ENCODE measurements at places on chromosomes 6 and 20.

DNA sequence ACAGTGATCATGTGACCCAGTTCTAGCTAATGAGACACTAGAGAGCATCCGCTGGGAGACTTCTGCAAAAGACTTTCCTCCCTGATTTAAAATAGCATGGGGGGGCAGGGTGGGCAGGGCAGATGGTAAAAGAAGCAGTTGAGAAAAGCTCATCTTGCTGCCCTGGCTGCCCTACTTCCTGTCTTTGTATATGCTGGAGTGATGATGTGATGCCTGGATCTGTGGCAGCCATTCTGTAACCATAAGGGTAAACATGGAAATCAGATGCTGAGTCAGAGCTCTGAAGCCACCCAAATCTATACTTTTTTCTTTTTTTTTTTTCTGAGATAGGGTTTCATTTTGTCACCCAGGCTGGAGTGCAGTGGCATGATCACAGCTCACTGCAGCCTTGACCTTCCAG is 25.4 kb downstream of the ZFP64 start:
- no peak for DNase-seq

DNA sequence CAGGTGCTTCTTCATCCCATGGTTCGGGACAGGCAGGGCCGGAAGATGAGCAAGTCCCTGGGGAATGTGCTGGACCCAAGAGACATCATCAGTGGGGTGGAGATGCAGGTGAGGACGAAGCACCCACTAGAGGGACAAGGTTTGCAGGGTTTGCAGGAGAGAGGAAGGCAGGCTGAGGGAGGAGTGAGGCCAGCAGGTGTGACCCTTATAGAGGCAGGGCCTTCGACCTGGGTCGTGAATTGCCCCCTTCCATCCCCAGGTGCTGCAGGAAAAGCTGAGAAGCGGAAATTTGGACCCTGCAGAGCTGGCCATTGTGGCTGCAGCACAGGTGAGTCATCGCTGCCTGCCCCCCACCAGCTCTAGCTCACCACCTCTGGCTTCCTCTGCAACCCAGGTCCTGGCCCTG is 8.4 kb downstream of the VARS2 start:
- no peak for DNase-seq

- no peak for DNase-seq
These were observed 17.8 kb downstream of the TMEM30A start for GRCh38 chr6:75266716-75267291.

- DNase-seq = no peak
These were observed 565.7 kb upstream of the BTBD3 start for GRCh38 chr20:11352041-11352440.

GRCh38 chr20:34607066-34607465 is 48.5 kb downstream of the MAP1LC3A start:
- DNase-seq = no peak

- DNase-seq = no peak
These were observed 97.9 kb upstream of the UST start for GRCh38 chr6:148648754-148649453.

DNA sequence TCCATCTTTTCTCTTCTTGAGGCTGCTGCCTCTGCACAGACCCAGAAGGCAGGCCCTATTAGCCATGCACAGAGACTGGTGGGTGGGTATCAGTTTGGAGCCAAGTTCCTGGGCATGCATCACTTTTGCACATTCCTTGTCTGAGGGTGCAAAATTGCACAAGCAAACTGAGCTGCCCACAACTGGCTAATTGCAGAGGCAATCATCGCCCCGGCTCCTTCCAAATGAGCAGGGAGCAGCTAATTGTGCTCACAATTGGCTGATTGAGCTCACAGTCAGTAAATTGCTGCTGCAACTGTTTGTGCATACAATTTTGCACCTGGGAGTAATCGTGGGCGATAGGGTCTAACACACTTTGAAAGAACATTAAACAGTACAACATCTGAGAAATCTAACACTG is 511.4 kb downstream of the DHX35 start:
- no peak for DNase-seq

- no peak for DNase-seq
These were observed 92.5 kb downstream of the PSMB1 start for GRCh38 chr6:170460641-170461040.

DNA sequence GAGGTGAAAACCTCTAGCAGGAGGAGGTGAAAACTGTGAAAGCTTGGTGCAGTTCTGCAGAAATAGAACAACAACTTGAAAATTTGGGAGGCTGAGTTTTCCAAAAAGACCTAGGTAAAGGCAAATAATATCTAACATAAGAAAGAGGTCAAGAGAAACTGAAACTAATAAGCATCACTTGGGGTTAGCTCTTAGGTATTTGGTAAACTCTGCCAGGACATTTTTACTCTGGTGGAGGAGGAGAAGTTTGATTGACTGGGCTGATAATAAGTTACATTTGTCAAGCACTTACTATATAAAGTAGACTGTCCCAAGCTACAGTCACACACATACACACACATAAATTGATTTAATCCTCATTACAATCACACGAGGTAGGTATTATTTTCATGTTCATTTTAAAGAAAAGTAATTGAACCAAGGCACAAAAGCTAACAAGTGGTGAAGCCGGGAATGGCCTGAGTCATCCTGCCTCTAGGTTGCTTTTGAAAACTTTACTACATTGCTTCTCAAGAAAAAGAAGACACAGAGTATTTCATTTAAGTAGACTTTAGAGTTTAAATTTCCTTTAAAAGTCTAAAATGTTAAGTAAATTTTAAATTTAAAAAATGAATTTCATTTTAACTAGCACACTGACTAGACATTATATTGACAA is 275.5 kb downstream of the PTPRK start:
- no peak for DNase-seq

GRCh38 chr6:163750431-163751031 is 336.0 kb downstream of the QKI start:
- DNase-seq = no peak

- DNase-seq = no peak
These were observed 10.5 kb upstream of the ZNF334 start for GRCh38 chr20:46523696-46524328.

- peak; percentile 81 for DNase-seq
These were observed at the start of gene MAP3K4 for GRCh38 chr6:160991406-160992060. Gene MAP3K4, plus strand, starts transcription at chr6:160991769. Its CDS starts 163 bp downstream, at chr6:160991932.

GRCh38 chr6:449057-449430 is 57.5 kb downstream of the IRF4 start:
- no peak for DNase-seq

- peak; percentile 46 for DNase-seq
These were observed 17.5 kb downstream of the KCNQ2 start for GRCh38 chr20:63454731-63455567.

DNA sequence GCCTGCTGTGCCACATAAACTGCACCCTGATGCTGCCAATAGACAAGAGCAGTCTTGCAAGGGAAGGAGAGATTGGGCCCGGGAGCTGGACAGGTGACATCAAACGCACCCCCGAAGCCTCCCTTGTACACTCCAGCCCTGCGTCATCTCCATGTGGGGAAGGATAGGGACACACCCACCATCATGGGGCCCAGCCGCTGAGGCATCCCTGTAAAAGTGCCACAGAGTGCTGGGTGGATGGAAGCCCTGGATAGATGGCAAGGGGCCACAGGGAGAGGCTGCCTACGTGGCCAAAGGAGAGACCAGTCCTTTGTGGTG is 117.1 kb downstream of the SYNDIG1 start:
- DNase-seq = no peak

DNA sequence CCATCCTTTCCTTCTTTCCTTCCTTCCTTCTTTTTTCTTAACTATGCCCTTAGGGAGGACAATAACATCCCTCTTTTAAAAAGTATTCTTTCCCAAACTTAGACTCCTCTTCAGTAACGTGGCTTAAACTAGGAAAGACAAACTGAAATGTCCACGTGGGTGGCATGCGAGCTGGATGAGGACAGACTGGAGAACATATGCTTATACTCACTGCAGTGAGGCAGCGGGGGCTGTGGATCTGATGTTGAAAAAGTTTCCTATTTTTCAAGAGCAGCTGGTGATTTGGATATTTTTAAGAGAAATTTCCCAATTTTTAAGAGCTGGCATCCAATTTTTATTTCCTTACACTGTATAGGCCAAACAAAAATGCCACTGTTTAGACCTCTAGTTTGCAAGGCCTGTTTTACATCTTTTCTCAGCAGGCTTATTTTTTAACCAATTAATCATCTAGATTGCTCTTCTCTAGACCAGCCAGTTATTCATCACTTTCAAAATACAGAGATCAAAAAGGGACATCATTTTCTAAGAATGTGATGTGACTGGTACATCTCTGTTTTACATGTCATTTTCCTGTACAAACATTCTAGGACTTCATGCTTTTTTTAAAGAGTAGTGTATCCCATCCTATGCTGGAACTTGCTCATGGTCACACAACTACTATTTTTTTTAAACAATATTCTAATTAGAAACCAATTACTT is 226.5 kb downstream of the BTBD9 start:
- DNase-seq = no peak

- no peak for DNase-seq
These were observed 221.0 kb upstream of the PDE10A start for GRCh38 chr6:165883851-165884640.

DNA sequence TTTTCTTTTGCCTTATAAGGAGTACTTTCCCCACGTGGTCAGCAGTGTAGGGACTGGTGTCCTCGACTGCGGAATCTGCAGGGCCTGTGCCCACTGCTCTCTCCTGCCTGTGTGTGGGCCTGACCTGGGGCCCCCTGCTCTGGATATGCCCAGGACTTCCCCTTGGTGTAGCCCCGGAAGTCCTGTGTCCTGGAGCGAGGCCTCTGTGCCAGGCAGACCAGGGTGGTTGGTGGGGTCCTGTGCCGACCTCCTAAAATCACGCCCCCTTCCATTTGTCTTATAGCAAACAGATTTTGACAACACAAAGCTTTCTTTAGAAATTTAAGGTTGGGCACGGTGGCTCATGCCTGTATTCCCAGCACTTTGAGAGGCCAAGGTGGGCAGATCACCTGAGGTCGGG is 64.2 kb downstream of the DLL1 start:
- no peak for DNase-seq

DNA sequence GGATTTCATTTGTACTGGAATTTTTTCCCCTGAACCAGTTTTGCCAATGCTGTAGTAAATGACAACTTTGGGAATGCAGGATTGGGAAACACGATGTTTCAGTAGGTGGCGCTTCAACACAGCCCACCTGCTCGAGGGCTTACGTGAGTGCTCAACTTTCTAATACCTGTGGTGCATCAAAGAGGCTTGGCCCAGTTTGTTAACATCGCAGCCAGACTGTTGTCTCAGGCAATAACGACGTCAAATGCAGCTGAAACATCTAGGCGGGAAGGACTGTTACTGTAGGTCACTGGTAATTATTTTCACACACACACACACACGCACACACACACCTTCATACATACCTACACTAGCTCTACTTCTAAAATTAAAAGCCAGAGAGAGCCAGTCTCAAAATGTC is 815.5 kb upstream of the SLC35B3 start:
- DNase-seq = peak; percentile 89

- DNase-seq = no peak
These were observed 28.2 kb upstream of the SALL4 start for GRCh38 chr20:51830538-51830937.

GRCh38 chr6:87822011-87822410 is 120.0 kb upstream of the AKIRIN2 start:
- no peak for DNase-seq

- DNase-seq = no peak
These were observed 166.5 kb downstream of the TFAP2A start for GRCh38 chr6:10248378-10248843.

GRCh38 chr6:29990931-29991330 is 48.6 kb downstream of the HLA-A start:
- DNase-seq = no peak

GRCh38 chr6:107732461-107732860 is 91.7 kb downstream of the SCML4 start:
- DNase-seq = no peak

- DNase-seq = no peak
These were observed 26.8 kb upstream of the DDR1 start for GRCh38 chr6:30857549-30857948.

DNA sequence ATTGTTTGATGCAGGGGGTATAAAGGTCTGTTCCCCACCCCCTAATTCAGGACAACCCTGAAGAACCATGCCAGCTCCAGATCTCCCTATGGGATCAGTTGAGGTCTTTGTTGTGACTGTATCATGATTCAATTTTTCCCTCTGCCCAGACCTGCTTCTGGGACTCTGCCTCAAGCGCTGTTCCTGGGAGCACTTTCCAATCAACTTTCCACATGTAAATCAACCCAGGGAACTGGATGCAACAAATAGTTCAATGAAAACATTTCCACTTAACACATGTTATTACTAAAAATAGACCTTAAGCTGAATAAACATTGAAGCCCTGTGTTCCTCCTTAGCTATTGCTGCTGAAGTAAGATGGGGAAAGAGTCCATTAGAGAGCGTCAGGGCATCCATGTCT is 139.5 kb downstream of the C6orf58 start:
- no peak for DNase-seq

DNA sequence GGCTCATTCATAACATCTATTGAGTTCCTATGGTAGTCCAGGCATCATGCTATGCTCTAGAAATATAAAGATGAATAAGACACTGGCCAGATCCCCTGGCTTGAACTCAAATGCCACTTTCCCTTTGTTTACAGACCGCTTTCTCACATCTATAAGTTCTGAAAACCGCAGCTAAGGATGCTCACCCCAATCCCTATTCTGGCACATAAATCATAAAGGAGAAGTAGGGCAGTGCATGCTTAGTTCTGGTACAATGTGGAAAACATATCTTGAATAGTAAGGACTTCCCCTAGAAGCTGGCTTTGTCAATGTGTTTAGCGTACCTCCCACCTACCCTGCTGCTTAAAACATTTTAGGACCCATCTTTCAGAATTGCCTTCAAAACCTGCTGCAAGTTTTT is 26.4 kb downstream of the MRS2 start:
- DNase-seq = no peak

GRCh38 chr6:169216830-169217229 is 36.8 kb downstream of the THBS2 start:
- DNase-seq = no peak

GRCh38 chr6:123503619-123504018 is 133.1 kb downstream of the TRDN start:
- no peak for DNase-seq

DNA sequence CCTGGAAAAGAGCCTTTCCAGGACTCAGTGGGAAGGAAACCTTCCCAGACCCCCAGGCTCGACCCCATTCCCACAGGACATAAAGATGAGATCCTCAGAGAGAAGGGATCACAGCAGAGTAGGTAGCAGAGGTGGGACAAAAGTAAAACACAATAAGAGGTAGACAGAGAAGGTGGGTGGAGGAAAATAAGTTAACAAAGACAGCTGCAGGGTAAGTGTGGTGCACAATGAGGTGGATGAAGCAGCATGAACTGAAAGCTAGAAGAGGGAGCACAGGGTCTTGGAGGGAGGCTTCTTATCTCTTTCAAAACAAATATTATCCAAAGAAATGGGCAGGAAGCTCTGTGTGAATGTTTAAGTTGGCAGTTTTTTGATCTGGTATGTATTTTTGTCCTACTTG is 14.0 kb upstream of the MAP7 start:
- DNase-seq = no peak

GRCh38 chr6:42374018-42374669 is 77.6 kb downstream of the TRERF1 start:
- no peak for DNase-seq
